ENCODE measurements at places on chromosomes 5 and 9.

GRCh38 chr5:139004374-139005307, 129.5 kb upstream of the LRRTM2 start:
- no peak for DNase-seq

- no peak for DNase-seq
Measured at GRCh38 chr9:86488345-86488744, 134.1 kb upstream of the TUT7 start.

GRCh38 chr9:347667-348292, 133.1 kb downstream of the DOCK8 start:
- no peak for DNase-seq

DNA sequence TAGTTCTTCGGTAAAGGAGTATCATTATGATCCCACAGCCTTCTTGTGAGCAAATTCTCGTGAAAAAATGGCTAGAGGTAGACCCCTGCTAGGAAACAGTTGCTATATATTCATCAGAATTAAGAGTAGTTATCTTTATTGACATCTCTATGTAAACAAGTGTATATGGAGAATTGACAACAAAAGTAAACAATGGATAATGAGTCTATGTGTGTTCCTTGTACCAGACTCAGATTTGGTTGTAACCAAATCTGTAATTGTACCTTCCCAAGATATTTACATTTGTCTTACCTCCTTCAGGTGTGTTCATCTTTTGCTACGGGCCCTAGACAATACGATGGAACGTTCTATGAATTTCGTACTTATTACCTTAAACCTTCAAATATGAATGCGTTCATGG, 2.1 kb downstream of the NIPSNAP3B start:
- DNase-seq: no peak

- no peak for DNase-seq
Measured at GRCh38 chr5:6202149-6202967, 176.0 kb downstream of the MED10 start.

GRCh38 chr5:131496400-131496713, 138.7 kb downstream of the RAPGEF6 start:
- peak; percentile 38 for DNase-seq

- peak; percentile 50 for DNase-seq
Measured at GRCh38 chr5:35202319-35203111, 27.8 kb downstream of the PRLR start.

DNA sequence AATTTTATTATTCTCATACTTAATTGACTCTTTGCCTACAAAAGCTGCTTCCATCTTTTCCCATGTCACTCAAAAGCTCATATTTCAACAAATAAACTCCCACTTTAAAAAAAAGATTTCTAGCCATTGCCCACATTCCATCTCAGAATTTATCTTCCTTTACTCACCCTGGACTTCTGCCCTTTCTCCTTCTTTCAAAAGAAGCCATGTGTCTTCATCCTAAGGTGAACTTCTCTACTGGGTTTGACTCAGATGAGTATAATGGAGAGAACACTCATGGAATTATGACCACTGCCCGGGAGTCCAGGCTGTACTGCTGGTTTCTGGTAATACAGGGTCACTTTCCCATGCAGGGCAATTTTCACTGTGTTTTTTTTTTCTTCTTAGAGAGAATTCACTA, 548.5 kb upstream of the ZNF462 start:
- no peak for DNase-seq

DNA sequence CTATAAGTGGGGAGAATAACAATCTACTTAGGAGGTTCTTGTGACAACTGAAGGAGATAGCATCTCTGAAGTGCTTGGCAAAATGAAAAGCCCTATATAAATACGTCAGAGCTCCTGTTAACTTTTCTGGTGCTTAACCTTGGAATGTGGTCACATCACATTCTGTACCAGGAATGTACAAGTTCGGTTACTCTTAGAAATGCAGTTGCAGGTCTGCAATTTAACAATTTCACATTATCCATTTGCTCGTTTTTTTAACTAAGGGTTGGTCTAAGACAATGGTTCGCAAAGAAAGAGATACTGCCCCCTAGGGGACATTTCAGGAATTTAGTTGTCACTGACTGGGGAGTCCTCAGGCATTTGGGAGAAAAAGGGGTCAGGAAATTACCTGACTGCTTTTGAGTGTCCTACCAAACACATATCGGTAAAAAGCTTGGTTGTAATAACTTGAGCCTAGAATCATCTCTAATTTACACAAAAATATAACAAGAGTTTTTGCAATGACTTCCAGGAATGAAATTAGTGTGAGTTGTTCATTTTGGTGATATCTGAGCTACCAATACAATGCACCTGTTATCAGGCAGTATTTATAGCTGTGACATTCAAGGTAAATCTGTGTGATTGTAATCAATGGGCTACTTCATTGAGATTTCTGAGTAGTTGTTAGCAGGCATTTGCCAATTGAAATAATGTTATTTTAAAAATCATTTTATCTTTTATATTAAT, 5.4 kb upstream of the HBEGF start:
- no peak for DNase-seq

DNA sequence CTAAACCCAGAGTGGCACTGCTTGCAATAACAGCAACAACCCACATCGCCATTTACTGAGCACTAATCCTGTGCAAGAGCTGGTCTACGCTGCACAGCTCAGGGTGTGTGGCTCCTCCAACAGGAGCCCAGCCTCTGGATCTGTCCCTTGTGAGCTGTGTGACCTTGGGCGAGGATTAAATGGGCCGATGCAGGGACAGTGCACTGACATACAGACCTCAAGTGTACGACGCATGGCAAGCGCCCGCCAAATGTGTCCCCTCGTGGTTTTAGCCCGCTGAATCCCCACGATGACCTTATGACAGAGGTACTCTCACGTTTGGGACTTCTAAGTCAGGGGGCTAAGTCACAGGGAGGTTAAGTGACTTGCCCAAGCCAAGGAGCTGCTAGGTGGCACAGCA, 130.3 kb upstream of the RAPGEF1 start:
- DNase-seq: no peak

- no peak for DNase-seq
Measured at GRCh38 chr9:69254223-69254622, 70.8 kb upstream of the ENTREP1 start.

DNA sequence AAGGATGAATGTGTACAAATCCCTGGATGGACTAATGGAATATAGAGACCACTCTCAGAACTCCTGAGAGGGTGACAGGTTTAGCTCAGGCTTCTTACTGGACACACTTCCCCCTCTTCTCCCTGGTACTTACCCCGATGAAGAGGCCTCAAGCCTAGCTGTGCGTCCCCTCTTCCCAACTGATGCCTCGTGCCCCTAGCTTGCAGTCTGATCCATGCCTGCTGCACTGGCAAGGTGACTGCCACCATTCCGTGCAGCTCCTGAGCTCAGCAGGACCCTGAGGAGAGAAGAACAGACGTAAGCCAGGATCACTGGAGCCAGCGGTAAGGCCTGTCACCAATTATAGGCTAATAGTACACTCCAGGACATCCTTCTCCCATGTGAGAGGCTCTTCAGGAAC, 5.5 kb upstream of the STOML2 start:
- no peak for DNase-seq

DNA sequence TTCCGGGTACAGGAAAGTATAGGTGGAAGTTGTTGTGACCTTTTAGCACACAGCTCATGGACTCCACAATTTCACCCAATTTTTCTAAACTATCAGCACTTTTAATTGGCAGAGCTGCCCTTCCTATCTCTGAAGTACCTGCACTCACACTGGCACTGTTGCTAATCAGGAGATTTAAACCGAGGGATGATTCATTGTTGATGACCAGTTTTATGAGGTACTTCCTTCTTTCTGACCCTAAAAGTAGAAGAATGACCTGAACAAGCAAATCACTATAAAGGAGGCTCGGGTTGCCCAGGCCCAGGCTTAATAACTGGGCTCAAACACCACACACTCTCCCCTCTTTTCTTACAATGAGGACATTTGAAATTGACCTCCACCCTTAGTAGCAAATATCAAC, 105.9 kb downstream of the KCNN2 start:
- DNase-seq: no peak

- no peak for DNase-seq
Measured at GRCh38 chr9:15205632-15206420, 101.2 kb downstream of the TTC39B start.

DNA sequence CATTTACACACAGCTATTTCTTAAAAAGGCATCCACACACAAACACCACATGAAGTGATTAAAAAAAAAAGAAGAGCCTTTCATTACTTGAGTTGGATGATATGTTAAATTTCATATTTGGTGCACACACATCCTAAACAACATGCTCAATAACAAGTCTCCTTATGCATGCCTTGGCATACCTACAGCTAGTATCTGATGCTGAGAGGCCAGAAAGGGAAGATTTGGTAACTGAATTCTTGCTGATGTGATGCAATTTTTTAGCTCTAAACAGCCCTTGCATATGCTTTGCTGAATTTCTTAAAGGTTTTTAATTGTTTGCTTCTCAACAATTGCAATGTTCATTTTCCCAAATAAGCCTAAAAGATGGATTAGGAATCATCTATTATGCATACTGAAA, 338.8 kb downstream of the ARL15 start:
- no peak for DNase-seq

DNA sequence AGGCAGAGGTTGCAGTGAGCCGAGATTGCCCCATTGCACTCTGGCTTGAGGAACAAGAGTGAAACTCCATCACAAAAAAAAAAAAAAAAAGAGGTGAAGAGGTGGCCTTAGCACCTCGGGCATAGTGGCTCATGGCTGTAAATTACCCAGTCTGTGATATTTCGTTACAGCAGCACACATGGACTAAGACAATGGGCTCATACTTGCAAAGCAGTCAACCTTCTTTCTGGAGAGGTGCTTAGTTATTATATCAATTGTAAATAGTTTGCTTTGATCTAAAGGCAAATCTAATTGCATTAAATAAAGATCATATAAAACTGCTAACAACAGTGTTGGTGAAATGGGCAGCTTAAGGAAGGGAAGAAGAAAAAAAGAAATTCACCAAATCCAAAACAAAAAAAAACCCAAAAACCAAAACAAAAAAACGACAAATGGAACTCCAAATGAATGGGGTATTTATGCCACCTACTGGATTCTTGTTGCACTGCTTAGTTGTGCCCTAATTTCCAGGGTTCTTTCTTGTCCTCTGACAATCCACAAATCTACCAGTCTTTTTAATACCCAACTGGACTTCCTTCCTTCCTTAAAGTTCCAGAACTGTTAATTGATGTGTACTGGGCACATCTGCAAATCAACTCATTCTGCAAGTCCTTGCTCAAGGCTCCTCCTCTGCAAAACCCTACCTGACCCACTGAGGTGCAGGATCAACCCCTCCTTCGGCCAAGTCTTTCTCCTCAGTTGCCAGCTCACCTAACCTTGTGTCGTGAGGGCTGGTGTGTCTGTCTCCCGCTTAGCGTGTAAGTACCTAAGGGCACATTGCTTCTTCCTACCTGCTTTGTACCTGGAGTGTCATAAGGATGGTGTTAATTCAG, 35.0 kb upstream of the DMRT1 start:
- DNase-seq: no peak

- no peak for DNase-seq
Measured at GRCh38 chr5:179114756-179115155, 54.6 kb downstream of the ZNF354C start.

- no peak for DNase-seq
Measured at GRCh38 chr9:4939118-4939561, 45.9 kb upstream of the JAK2 start.

DNA sequence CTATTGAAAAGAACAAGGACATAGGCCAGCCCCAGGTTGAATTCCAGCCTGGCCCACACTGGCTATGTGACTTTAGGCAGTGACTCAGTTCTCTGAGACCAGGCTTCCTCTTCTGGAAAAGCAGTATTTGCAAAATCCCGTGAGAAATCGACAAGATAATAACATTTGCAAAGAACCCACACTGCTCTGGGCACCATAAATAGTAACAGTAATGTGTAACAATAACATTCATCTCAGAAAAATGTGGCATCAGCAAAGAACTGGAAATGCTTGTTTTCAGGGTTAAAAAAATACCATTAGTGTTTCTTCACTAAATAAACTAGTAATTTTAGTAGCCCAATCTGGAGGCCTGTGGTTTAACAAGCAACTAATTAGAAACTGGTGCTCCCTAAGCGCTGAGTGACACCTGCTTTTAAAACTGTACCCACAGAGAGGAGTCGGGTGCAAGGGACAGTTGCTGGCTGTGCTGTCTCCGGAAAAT, 148.4 kb downstream of the TTLL11 start:
- DNase-seq: no peak

- DNase-seq: peak; percentile 91
Measured at GRCh38 chr5:15008476-15008875, 136.9 kb upstream of the ANKH start.

DNA sequence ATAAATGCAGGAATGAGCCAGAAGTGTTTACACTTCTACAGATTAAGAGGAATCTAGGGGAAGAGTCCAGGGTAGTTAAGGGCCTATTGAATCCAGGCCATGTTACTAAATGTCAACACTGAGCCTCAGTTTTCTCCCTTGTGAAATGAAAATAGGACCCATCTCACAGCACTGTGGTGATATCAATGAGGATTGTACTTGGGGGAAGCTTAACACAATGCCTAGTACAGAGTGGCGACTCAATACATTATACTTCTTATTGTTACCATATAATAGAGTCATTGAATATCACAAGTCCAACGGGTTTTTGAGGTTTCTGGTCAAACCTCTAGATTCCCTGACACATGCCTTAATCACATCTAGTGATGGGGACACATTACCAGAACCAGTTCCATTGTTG, 4.6 kb downstream of the TRUB2 start:
- no peak for DNase-seq

GRCh38 chr5:149667829-149668330, 62.2 kb upstream of the PPARGC1B start:
- no peak for DNase-seq

DNA sequence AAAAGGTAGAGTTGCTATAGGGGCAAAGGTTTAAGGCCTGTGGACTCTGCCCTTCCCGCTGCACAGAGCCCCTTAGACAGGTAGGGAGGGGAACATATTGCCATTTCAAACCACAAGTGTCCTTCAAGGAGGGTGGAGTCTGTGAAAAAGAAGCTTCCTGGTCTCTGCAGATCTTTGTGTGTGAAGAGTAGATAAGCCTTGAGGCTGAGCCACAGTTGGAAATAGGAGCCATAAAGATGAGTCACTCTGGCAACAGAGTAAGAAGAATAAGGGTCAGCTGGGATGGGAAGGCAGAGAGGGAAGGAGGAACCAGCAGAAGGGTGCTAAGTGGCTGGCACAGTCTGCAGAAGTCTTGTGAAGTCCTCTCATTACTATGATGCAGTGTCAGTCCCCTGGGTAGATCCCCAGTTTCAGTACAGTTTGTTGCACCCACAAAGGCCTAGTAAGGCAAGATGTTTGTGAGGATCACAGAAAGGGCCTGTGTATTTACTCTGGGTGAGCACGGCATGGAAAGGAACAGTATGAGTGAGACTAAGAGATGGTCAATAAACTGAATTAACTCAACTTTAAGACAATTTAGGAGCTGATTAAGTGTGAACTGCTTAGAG, 18.1 kb downstream of the GRXCR2 start:
- DNase-seq: no peak

DNA sequence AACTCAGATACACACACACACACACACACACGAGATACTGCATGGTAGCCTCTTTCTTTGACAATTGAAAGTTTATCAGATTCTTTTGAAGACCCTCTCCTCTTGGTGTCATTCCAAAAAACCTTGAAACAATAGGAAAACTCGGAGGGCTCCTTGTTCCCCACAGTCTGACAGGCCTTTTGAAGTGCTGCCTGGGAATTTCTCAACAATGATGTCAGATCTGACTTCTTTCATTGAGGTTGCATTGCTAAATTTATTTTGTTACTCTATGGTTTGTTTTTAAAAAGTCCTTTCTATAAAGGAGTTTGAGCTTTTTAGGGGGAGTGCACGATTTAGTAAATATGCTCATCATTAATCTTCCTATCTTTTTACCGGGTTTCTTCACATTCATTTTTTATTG, 583.9 kb downstream of the SEMA5A start:
- no peak for DNase-seq

- DNase-seq: no peak
Measured at GRCh38 chr5:43638107-43638506, 35.1 kb downstream of the NNT start.
